ENCODE measurements at places on chromosomes 1 and 21.

DNA sequence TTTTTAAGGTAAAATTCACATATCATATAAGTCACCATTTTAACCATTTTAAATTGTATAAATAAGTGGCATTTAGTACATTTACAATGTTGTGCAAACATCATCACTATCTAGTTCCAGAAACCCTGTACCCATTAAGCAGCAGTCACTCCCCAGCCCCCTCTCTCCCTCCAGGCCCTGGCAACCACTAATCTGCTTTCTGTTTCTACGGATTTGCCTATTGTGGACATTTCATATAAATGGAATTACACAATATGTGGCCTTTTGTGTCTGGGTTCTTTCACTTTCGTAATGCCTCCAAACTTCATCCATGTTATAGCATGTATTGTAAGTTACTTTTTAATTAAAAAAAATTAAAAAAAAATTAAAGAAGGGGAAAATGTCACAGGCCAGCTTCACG lies 58.0 kb upstream of the RAB3GAP2 start:
- DNase-seq = peak; percentile 8

DNA sequence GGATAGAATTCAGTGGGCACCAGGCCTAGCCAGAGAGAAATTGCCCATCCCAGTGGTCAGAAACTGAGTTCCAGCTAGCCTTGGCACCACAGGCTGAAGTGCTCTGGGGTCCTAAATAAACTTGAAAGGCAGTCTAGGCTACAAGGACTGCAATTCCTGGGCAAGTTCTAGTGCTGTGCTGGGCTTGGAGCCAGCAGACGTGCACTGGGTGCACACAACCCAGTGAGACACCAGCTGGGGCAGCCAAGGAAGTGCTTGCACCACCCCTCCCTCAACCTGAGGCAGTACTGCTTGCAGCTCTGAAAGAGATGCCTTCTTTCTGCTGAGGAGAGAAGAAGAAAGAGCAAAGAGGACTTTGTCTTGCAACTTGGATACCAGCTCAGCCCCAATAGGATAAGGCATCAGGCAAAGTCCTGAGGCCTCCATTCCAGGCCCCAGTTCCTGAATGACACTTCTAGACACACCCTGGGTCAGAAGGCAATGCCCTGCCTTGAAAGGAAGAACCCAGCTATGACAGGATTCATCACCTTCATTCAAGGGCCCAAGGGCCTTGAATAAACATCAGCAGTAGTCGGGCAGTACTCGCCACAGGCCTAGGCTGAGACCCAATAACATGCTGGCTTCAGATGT lies 55.1 kb downstream of the OVGP1 start:
- DNase-seq = no peak

DNA sequence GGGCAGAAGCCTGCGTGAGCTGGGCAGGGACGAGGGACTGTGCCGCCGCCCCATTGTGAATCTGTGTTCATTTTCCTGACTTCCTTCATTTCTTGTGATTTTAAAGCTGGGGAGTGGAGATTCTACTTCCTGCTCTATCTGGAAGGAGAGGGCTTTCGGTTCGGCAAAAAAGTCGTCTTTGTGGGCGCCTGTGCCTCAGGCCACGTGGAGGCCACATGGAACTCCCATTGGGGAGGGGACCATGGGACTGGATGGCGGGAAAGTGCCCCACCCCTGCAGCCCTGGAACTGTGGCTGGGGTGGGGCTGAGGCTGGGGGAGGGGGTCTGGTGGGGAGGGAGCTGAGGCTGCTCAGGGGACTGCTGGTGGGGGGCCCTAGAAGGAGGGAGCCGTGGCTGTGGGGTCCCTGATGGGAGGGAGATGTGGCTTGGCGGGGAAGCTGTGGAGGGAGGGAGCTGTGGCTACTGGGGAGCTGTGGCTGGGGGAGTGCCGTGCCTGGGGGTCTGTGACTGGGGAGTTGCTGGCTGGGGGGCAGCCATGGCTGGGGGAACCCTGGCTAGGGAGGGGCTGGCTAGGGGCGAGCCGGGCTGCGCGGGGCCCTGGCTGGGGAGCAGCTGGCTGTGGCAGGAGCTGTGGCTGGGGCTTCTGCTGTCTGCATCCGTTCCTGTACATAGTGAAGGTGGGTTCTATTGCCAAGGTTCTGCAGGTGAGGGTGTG lies 31.5 kb downstream of the COL18A1 start:
- no peak for DNase-seq

- peak; percentile 80 for DNase-seq
Measured at GRCh38 chr1:91553177-91553591, 52.5 kb downstream of the CDC7 start.

DNA sequence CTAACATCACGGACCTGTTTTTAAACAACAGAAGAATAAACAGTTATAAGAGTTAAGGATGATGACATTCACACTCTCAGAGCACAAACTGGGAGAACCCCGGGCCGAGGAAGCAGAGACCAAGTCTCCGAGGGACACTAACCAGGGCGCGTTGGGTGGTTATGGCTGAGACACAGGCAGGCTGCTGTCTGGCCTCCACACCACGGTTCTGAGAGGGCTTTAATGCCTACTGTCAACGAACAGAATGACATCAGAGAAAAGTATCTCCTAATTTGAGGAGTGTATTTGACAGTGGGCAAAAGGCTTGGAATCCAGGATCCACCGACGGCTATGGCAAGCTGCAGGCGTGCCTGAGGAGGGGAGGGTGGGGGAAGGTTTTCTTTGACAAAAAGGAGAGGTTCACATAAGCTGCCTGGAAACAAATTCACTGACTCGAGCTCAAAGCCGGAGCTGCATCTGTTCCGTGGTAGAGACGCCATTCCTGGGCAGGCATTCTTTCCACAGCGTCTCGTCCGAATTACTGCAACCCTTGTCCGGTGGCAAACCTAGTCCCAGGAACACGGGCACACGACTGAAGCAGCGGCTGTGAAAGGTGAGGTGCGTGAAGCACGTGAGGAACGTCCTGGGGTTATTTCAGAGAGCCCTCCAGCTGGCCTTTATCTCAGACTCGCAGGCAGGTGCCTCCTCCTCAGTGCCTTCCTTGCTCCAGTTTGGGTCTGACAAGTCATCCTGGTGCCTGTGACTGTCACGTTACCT lies 9.4 kb downstream of the POFUT2 start:
- no peak for DNase-seq

- DNase-seq = no peak
Measured at GRCh38 chr1:153587314-153587713, 21.7 kb upstream of the S100A2 start.

DNA sequence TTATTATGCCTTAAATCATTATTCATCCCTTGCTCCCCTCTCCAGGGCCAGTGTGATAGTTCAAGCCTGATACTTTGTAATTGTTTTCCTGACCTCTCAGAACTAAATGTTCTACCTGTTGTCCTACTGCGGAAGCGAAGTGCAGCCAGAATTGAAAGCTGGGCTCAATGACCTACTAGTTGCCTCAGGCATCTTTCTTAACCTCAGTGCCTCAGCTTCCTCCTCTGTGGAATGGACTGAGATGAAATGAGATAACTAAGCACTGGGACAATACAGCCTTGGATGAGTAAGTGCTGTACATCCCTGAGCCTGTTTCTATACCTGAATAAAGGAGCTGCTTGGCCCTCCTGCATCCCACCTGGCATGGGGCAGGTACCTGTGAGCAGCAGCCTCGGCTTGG lies 26.4 kb downstream of the COL16A1 start:
- no peak for DNase-seq

Data from IMR-90 (cell line).